ENCODE measurements at places on chromosomes 12 and 14. TPM values are rescaled to one million over a fixed set of nuclear protein-coding genes. Genes with fewer than 3 reads are reported as not detected.

DNA sequence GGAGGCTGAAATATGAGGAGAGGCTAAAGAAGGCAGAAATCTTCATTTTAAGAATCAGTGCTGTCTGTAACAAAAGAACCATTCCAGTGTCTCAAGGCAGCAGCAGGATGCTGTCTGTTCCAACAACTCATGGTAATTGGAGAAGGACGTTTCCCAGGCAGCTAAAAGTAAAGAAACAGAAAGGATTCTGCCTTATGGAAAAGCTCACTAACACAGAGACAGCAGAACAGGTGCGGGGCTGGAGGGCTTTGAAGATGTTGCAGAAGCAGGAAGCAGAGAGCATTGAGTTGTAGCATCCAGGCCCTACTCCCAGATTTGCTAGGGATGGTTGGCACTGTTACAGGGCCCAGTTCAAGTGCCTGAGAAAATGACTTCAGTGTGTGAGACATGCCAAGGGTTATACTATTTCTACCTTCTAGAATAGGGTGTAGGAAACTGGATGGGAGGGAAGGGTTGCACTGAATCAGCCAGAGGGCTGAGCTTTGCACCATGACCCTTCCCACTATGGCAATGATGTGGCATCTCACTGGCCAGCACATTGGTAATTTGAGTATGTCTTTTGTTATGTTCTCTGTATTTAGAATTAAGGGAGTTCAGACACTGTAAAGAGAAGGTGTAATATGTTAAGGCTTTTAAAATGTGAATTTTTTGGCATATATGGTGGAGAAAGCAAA is 160.0 kb upstream of the FBXO33 start:
- no peak for DNase-seq

DNA sequence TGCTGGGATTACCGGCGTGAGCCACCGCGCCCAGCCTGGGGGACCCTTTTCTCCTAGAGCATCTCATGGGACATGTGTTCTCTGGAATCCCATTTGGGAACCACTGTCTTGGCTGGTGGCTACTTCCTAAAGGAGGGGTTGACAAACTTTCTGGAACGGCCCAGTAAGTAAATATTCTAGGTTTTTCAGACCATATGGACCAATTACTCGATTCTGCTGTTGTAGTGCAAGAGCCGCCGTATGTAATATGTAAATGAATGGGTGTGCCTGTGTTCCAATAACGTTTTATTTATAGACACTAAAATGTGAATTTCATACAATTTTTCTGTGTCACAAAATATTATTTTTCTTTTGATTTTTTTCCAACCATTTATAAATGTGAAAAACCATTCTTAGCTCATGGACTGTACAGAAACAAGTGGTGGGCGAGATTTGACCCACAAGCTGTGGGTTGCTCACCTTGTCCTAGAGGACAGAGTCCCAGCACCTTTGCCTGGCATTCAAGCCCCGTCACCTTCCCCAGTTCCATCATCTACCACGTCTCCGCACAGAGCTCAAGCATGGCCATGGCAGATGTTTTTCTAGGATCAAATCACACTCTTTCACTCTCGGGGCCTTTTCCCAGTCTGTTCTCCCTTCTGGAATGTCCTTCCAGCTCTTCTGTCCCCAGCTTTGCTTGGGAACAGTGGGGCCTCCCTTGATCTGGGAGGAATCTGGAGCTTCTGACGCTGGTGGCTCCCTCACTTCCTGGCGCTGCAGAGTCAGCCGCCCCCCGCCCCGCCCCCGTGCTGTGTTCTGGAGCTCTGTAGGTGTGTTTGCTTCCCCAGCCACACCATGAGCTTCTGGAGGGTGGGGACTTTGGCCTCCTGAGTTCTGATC is 17.9 kb upstream of the RCOR1 start:
- DNase-seq: no peak

- no peak for DNase-seq
These were observed 10.9 kb upstream of the MYH7 start for GRCh38 chr14:23446291-23446851.

GRCh38 chr12:79645235-79645630 is 45.5 kb downstream of the PAWR start:
- no peak for DNase-seq

DNA sequence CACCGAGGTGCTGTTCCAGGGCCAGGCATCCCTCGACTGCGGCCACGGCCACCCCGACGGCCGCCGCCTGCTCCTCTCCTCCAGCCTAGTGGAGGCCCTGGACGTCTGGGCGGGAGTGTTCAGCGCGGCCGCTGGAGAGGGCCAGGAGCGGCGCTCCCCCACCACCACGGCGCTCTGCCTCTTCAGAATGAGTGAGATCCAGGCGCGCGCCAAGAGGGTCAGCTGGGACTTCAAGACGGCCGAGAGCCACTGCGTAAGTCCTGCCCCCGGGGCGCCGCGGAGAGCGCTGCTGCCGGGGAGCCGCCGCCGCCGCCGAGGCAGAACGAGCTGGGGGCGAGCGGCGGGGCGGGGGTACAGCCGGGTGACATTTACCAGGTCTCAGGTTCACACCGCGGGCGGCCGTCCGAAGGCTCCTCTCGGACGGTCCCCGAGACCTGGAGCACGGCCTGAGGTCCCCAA is 1.4 kb downstream of the PLXNC1 start:
- DNase-seq: peak; percentile 40

The PROX2 gene
- not detected for total RNA-seq

The RNASE7 gene
- total RNA-seq: not detected

Data from activated B cell treated with CpG ODN at 0.5 μM for 24 hours (primary cell).